Heart right ventricle (tissue), 16 donors: ENCODE measurements at places on chromosomes 2 and 18.

DNA sequence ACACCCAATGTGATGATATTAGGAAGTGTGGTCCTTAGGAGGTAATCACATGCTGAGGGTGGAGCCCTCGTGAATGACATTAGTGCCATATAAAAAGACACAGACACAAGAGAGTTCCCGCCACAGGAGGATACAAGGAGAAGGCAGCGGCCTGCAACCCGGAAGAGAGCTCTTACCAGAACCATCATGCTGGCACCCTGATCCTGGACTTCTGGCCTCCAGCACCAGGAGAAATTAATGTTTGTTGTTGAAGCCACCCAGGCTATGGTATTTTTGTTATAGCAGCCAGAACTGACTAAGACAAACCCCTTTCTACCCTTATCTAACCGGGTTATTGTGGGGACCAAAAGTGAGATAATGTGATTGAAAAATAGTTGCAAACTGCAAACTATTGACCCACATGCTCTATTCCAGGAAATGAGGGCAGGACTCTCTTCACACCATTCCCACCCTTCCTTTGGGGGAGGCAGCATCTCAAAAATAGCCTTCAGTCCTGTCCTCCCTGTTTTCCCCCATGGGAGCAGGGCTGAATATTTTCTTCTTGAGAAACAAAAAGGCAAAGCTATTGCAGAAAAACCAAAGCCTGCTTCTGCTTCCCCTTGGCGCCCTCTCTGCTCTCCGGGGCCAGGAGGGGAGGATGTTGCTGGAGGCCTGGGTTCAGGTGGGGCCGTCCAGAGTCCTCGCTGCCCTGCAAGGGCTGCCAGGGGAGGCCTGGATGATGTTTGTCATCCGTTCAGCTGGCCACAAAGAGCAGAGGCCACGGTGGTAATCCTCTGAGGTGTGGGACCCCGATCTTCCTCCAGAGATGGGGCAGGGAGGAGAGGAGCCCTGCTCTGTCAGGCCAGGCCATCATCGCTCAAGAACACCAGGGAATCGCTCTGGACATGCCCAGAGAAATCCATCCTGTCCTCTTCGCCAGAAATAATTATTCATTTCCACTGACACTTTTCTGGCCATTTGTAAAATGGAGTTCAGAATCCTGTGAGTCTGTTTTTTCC lies 73.8 kb upstream of the HAAO start:
- no peak overlapping the region for H3K4me3 ChIP-seq
- H3K4me1 ChIP-seq = peaks cover 43% of the 10 kb centered on the region
- no peaks in the 10 kb centered on the region for H3K36me3 ChIP-seq
- H3K27me3 ChIP-seq = no peaks in the 10 kb centered on the region

DNA sequence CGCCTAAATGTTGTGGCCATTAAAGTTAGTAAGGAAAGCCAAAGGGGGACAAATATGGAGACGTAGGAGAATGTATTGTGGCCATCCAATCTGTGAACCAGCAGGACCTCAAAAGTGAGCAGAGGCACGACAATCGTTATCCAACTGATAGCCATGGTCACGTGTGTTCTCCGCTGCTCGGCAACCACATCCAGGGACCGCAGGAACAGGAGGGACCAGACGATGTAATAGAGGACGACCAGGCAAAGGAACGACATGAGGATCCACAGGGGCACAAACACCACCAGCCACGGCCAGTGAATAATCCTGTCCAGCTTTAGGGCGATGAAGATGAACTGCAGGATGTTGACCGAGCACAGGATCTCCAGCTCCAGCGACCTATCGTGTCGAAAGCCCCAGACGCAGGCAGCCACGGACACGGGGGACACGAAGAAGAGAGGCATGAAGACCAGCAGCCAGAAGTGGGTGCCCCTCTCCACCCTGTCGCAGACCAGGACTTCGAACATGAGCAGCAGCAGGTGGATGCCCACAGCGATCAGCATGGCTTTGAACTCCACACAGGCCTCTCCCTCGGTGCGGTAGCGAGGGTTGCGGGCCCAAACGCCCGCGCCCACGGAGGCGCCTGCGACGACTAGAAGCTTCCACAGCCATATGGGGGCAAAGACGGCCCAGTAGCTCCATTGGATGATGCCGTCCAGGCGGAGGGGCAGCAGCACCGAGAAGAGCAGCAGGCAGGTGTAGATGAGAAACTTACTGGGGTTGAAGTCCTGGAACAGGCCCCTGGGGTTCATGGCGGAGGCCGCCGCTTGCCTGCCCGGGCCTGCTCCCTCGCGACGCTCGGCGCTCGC lies 790 bp downstream of the TMEM185B start:
- peaks cover 36% of the 10 kb centered on the region for H3K4me1 ChIP-seq
- H3K4me3 ChIP-seq = peak overlapping the region; percentile 63
- H3K27ac ChIP-seq = peak overlapping the region; percentile 96
- H3K27me3 ChIP-seq = no peaks in the 10 kb centered on the region
- peaks cover 11% of the 10 kb centered on the region for H3K36me3 ChIP-seq

DNA sequence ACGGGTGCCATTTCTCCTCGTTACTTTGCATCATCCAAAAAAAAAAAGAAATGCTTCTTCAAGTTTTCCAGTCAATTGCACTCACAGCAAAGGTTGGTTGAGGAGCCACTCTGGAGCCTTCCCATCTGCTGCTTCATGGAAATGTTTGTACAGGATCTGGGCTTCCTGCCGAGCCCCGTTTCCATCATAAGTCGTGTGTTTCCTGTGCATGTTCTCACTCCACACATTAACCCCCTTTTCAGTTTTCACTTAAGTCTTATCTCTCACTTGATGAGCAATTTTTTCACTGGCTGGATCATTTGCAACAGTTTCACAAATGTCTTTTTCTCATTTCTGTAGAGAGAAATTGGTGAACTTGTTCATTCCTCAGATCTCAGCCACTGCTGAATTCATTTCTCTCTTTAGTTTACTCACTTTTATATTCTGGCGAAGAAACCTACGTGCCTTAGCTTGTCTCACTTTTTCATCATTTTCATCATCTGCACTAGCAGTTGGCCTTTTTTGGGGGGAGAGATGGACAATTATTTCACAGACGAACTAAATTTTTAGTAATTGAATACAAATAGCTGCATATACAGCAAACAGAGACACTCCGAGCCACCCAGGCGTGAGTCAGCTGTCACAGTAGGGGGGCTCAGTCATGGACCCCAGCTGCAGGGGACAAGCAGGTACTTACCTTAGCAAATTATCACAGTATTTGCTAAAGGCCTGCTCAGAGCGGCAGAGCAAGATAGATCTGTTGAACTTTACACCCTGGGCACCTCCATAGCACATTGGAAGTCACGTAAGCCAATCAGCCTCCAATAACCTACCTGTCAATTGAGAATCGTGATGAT lies 750.8 kb upstream of the ID2 start:
- H3K27me3 ChIP-seq = no peaks in the 10 kb centered on the region
- no peak overlapping the region for H3K4me3 ChIP-seq
- DNase-seq = peak; percentile 51
- H3K4me1 ChIP-seq = no peaks in the 10 kb centered on the region
- H3K36me3 ChIP-seq = no peaks in the 10 kb centered on the region

DNA sequence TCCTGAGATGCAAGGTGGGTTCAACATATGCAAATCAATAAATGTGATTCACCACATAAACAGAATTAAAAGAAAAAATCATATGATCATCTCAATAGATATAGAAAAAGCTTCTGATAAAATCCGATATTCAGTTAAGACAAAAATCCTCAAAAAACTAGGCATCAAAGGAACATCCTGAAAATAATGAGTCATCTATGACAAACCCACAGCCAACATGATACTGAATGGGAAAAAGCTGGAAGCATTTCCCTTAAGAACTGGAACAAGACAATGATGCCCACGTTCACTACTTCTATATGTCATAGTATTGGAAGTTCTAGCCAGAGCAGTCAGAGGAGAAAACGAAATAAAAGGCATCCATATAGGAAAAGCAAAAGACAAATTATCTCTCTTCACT lies 80.4 kb downstream of the MYO3B start:
- no peaks in the 10 kb centered on the region for H3K36me3 ChIP-seq
- no peak overlapping the region for H3K4me3 ChIP-seq
- H3K27ac ChIP-seq = no peak overlapping the region
- peaks cover 11% of the 10 kb centered on the region for H3K27me3 ChIP-seq
- no peaks in the 10 kb centered on the region for H3K4me1 ChIP-seq

DNA sequence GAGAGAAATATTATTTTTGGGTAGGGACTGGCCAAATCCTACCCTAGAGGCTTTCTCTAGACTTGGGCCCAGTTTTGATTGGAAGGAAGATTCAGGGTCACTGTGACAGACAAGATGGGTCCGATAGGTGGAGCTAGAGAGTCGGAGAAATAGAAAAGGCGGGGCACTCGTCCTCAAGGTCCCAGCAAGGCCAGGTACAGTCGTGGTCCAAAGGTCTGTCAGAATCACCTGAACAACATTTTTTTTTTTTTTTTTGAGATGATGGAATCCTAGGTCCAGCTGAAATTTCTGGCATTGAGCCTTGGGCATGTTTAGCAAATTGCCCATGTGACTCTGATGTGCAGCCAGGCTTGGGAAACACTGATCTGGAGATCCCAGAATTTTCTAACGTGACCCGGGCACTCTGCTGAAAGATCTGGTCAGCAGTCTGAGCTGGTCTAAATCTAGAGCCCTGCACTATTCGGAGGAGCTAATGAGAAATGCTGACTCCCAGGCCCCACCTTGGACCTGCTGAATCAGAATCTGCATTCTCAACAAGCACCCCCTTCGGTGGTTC lies 23.0 kb upstream of the NTSR2 start:
- H3K36me3 ChIP-seq = no peaks in the 10 kb centered on the region
- peaks cover 31% of the 10 kb centered on the region for H3K4me1 ChIP-seq
- H3K27ac ChIP-seq = no peak overlapping the region
- no peak for DNase-seq
- no peak overlapping the region for H3K4me3 ChIP-seq

DNA sequence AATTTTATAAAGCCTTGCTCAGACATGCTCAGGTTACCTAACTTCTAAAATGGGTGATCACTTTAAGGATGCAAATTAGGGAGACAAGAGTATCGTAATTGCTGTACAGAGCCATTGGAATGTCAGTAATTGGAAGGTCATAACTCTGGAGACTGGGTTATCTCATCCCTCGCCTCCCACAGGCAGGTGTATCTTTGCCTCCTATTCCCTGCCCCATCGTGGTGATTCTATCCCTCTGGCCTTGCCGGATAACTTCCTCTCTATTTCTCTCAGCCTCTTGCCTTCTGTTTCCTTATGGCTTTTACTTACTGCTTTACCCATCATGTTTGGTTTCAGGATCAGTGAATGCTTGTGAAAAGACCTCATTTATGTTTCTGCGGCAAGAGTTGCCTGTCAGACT lies 2.5 kb downstream of the PDK1 start:
- H3K27me3 ChIP-seq = no peaks in the 10 kb centered on the region
- H3K4me1 ChIP-seq = peaks cover 28% of the 10 kb centered on the region
- peaks cover 19% of the 10 kb centered on the region for H3K36me3 ChIP-seq
- H3K4me3 ChIP-seq = no peak overlapping the region
- DNase-seq = no peak
- no peak overlapping the region for H3K27ac ChIP-seq

- H3K4me3 ChIP-seq = no peak overlapping the region
- DNase-seq = no peak
- no peaks in the 10 kb centered on the region for H3K4me1 ChIP-seq
- H3K27me3 ChIP-seq = no peaks in the 10 kb centered on the region
Measured at GRCh38 chr2:128038411-128038810, 10.6 kb upstream of the SAP130 start.

GRCh38 chr2:102056079-102056581 lies 64.4 kb downstream of the IL1R2 start:
- H3K4me3 ChIP-seq = no peak overlapping the region
- H3K27me3 ChIP-seq = no peaks in the 10 kb centered on the region
- H3K27ac ChIP-seq = peak overlapping the region; percentile 21

DNA sequence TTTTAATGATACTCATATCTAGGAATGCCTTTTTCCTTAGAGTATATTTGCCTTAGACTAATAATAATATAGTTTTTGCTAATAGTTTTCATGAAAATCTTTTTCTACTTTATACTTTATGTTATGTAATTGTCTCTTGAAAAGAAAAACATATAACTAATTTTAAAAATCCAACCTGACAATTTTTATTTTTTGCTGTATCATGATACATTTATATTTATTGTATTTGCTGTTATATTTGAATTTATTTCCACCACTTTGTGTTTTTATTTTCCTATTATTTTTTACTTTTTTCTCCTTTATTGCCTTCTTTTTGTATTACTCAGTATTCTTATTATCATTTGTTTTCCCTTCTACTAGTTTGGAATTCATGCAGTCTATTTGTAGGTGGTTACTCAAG lies 85.4 kb downstream of the MBD5 start:
- DNase-seq = no peak
- no peak overlapping the region for H3K27ac ChIP-seq
- H3K4me3 ChIP-seq = no peak overlapping the region

- no peaks in the 10 kb centered on the region for H3K4me1 ChIP-seq
- H3K4me3 ChIP-seq = no peak overlapping the region
- peaks cover 10% of the 10 kb centered on the region for H3K27me3 ChIP-seq
- no peak for DNase-seq
Measured at GRCh38 chr2:234364661-234365060, 132.2 kb downstream of the ARL4C start.

GRCh38 chr18:11392292-11392691 lies 217.1 kb upstream of the SLC35G4 start:
- no peaks in the 10 kb centered on the region for H3K4me1 ChIP-seq
- H3K27ac ChIP-seq = no peak overlapping the region
- DNase-seq = no peak
- H3K36me3 ChIP-seq = no peaks in the 10 kb centered on the region
- H3K4me3 ChIP-seq = no peak overlapping the region

- H3K4me3 ChIP-seq = no peak overlapping the region
- H3K27ac ChIP-seq = no peak overlapping the region
- no peak for DNase-seq
Measured at GRCh38 chr18:46622451-46622850, 34.6 kb downstream of the LOXHD1 start.

DNA sequence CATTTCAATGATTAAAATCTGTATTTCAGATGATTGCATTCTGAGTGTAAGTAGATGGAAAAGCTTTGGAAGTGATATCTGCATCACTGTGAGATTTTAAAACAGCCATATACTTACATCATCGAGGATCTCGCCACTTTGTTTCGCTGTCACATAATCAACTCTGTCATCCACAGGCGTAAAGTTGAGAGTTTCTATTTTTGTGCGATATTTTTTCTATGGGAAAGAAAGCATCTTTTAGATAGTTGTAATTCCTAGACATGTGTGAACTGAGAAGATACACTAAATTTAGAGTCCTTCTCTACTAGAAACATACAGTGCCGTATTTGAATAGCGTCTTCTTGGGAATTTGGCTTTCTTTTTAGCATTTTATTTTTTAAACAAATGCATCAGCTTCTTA lies 158.8 kb downstream of the RIF1 start:
- no peaks in the 10 kb centered on the region for H3K36me3 ChIP-seq
- no peak overlapping the region for H3K27ac ChIP-seq
- no peak overlapping the region for H3K4me3 ChIP-seq

- H3K4me3 ChIP-seq = no peak overlapping the region
- no peak for DNase-seq
- no peak overlapping the region for H3K27ac ChIP-seq
- H3K36me3 ChIP-seq = no peaks in the 10 kb centered on the region
Measured at GRCh38 chr2:108825254-108825653, 38.7 kb downstream of the CCDC138 start.

GRCh38 chr2:36708041-36708741 lies 11.7 kb downstream of the VIT start:
- H3K27me3 ChIP-seq = no peaks in the 10 kb centered on the region
- no peak overlapping the region for H3K4me3 ChIP-seq
- no peaks in the 10 kb centered on the region for H3K36me3 ChIP-seq
- peak overlapping the region; percentile 69 for H3K27ac ChIP-seq

GRCh38 chr2:156673333-156673615 lies 237.1 kb downstream of the GPD2 start:
- H3K36me3 ChIP-seq = no peaks in the 10 kb centered on the region
- no peak overlapping the region for H3K27ac ChIP-seq
- no peaks in the 10 kb centered on the region for H3K4me1 ChIP-seq
- no peaks in the 10 kb centered on the region for H3K27me3 ChIP-seq
- no peak for DNase-seq
